ENCODE measurements at places on chromosomes 1 and 21.
A peak's percentile ranks its signal among the peaks of the same experiment; 100 is the strongest.

DNA sequence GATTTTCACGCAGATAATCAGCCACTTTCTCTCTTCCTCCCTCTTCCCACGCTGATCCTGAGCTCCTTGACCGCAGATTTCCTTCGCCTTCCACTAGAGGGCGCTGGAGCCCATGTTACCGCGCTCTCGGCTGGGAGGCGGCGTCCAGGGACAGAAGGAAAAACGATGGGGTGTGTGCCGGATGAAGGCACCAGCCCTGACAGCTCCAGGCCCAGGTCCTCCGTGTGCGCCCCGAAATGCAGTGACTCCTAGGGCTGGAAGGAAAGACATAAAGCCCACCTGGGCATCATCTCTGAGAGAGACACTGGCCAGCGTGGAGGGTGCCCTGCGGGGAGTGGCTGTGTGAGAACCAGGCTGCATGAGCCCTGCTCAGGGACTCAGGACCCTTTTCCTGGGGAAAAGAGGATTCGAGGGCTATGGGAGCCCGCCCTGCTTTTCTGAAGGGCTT is 44.9 kb upstream of the CYP2J2 start:
- DNase-seq: peak; percentile 30

- peak; percentile 19 for DNase-seq
These were observed 160.2 kb upstream of the COA6 start for GRCh38 chr1:234212764-234213657.

GRCh38 chr1:238257018-238257621 is 366.4 kb upstream of the ZP4 start:
- DNase-seq: no peak

- peak; percentile 98 for DNase-seq
These were observed at the start of gene BSDC1 for GRCh38 chr1:32394141-32394889. Gene BSDC1, minus strand, starts transcription at chr1:32394441. Its CDS starts 27 bp downstream, at chr1:32394414.

DNA sequence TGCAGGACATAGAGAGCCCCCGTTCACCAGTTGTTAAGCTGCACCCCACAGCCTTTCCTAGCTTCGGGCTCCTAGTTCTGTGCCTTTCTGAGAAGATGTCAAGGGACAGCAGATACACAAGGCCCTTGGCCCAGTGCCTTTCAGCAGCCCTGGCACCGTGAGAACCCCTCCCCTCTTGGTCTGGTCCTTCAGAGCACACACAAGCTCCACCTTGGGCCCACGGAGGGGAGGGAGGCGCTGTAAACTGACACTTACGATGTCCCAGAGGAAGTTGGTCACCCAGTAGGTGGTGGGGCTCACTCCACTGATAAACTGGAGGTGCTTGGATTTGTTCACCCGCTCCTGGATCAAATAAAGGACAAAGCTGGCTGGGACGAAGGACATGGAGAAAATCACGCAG is 101.6 kb downstream of the ABCA4 start:
- DNase-seq: no peak

- no peak for DNase-seq
These were observed 49.9 kb downstream of the STUM start for GRCh38 chr1:226598455-226598849.

DNA sequence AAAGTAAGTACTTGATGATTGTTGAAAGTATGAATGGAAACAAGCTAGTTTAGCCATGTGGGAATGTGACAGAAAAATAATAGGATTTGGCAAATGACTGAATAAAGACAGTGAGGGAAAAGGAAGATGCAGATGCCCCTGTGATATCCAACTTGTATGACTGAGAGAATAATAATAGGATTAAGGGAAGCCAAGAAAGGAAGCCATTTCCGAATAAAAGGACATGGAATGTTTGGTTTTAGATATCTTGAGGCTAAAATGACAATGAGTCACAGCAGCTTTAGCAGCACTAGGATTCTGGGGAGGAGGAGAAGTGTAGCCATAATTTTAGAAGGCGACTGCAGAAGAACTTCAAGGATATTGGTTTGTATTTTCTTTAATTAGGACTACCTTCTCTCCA is 109.2 kb downstream of the TTLL7 start:
- no peak for DNase-seq

DNA sequence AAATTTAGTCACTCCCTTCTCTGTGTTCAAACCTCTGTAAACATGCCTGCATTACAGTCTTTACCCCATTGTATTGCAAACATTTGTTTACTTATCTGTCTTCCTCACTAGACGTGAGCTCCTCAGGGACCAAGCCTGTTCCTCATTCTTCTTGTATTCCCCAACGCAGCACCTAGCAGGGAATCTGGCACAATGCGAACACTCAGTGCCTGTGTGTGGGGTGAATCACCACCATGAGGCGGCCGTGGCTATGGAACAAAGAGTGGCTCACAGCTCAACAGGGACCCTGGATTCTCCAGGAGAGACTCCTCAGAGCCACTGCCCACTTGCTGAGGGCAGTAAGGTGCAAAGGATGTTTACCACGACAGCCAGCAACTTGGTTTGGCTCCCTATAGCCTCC is 95.9 kb downstream of the DDX20 start:
- no peak for DNase-seq

- no peak for DNase-seq
These were observed 181.9 kb upstream of the B3GALT2 start for GRCh38 chr1:193368302-193368701.

GRCh38 chr1:203287109-203287893 is 18.0 kb upstream of the BTG2 start:
- peak; percentile 73 for DNase-seq

DNA sequence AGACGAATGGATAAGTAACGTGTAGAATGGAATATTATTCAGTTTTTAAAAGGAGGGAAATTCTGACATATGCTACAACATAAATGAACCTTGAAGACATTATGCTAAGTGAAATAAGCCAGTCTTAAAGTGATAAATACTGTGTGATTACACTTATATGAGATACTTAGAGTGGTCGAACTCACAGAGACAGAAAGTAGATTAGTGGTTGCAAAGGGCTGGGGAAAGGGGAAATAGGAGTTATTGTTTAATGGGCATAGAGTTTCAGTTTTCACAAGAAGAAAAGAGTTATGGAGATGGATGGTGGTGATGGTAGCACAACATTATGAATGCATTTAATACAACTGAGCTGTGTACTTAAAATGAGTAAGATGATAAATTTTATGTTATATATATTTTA is 14.7 kb upstream of the AHCYL1 start:
- DNase-seq: no peak

GRCh38 chr1:156157506-156157905 is 4.1 kb downstream of the SEMA4A start:
- no peak for DNase-seq

- no peak for DNase-seq
These were observed 6.3 kb upstream of the LAD1 start for GRCh38 chr1:201405484-201405831.

DNA sequence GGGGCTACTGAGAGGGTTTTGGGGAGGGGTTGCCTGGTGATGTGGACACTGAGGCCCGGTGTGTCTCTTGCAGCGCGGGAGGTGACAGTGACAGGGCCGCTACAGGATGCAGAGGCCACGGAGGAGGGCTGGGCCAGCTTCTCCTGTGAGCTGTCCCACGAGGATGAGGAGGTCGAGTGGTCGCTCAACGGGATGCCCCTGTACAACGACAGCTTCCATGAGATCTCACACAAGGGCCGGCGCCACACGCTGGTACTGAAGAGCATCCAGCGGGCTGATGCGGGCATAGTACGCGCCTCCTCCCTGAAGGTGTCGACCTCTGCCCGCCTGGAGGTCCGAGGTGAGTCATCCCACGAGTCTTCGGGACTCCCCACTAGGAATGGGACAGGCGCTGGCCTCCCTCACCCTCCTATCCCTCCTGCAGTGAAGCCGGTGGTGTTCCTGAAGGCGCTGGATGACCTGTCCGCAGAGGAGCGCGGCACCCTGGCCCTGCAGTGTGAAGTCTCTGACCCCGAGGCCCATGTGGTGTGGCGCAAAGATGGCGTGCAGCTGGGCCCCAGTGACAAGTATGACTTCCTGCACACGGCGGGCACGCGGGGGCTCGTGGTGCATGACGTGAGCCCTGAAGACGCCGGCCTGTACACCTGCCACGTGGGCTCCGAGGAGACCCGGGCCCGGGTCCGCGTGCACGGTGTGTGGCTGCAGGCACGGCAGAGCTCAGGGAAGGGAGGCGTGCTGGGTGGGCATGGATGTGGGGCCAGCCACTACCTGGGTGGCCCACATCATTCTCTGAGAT is 72.5 kb downstream of the OBSCN start:
- no peak for DNase-seq

GRCh38 chr21:34179204-34179935 is 106.0 kb downstream of the MRPS6 start:
- DNase-seq: no peak

DNA sequence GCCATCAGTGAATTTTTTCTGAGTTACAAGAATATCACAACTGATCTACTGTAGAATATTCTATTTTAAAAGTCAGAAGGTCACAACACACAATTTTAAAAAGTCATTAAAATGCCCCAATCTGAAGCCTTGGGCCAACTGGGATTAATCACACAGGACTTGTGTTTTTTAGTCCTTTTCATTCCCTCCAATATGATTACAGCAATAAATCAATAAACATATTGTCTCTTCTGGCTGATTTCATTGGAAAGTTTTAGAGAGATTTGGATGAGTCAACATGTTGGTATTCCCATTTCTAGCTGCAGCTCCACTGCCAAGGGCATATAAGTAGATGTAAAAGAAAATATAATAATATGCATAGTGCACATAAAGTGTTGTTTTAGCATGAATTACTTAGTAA is 85.8 kb downstream of the NIBAN1 start:
- no peak for DNase-seq

DNA sequence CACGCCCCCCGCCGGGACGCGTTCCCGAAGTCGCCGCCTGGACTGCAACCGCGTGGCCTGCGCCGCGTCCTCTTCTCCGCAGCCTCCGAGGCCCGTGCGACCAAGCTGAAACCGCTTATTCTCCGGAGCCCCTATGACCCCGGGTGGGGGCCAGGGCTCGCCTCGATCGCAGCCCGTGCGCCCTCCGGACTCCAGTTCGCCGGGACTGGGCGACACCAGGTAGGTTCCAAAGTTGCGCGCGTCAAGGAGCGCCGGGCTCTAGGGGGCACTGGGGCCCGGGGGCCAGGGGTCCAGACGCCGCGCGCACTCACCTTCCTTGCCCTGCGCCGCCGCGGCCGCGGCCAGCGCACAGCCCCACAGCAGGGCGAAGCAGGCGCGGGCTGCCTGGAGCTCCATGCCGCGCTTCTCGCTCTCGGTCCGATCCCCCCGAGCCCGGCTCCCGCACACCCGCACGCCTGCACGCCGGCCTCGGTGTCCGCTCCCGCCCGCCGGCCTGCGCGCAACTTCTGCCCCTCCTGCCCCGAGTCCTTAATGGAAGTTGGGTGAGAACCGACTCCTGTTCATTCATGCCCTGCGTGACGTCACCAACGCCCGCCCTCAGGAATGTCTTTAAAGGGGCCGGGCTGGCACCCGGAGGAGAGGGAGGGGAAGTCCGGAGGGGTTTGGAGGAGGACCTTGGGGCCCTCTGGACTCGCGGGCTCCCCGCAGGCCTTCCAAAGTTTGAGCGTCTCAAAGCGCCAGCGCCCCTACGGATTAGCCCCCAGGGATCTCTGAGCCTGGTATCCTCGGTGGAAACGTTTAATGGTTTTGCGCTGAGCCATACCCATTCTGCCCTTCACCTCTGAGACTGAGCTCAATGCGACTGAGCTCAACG is at the start of gene EPHA2:
EPHA2 (minus strand) TSS at position 533 of the 874 bp plus-strand sequence; CDS start at position 396, 137 bp downstream.
- DNase-seq: no peak

Measured in activated CD4-positive, alpha-beta T cell treated with anti-CD3 and anti-CD28 coated beads, Interleukin-2, amount 50 U/mL, for 1 hour (primary cell).